ENCODE measurements at places on chromosomes 1 and 21.

GRCh38 chr21:14545906-14546480, at the start of gene SAMSN1:
Gene SAMSN1 (minus strand): TSS chr21:14546315. CDS start chr21:14546261, 54 bp downstream.
- DNase-seq, result no peak

DNA sequence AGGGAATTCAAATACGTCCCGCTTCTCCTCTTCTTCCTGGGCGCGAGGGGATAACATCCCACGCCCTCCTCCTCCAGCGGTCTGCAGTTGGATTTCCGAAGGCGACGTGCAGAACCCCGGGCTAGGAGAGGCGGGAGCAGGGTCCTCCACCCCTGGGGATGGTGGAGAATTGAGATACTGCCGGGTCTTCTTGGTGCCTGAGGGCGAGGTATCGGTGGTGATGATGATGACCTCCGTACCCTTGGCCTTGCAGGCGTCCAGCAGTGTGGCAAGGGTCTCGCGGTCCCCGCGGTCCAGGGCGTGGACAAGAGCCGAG, 3.2 kb upstream of the LIX1L start:
- DNase-seq, result no peak

DNA sequence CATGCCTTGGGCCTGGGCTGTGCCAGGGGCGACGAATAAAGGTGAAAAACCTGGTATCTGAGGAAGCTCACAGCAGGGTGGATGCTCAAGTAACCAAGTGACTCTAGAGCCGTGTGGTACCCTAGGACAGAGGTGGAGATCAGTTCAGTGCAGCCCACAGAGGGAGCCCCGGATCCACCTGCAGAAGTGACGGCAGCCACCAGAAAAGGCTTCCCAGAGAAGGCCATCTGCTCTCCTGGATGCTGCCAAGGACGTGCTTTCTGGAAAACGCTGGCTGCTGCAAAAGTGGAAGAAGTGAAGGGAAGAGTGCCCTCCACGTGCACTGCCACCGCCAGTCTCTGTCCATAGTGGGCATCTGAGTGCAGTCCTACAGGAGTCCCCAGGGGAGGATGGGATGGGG, 27.7 kb downstream of the TMCO4 start:
- DNase-seq, result no peak

GRCh38 chr21:46191257-46191685, 7.0 kb upstream of the SPATC1L start:
- no peak for DNase-seq

DNA sequence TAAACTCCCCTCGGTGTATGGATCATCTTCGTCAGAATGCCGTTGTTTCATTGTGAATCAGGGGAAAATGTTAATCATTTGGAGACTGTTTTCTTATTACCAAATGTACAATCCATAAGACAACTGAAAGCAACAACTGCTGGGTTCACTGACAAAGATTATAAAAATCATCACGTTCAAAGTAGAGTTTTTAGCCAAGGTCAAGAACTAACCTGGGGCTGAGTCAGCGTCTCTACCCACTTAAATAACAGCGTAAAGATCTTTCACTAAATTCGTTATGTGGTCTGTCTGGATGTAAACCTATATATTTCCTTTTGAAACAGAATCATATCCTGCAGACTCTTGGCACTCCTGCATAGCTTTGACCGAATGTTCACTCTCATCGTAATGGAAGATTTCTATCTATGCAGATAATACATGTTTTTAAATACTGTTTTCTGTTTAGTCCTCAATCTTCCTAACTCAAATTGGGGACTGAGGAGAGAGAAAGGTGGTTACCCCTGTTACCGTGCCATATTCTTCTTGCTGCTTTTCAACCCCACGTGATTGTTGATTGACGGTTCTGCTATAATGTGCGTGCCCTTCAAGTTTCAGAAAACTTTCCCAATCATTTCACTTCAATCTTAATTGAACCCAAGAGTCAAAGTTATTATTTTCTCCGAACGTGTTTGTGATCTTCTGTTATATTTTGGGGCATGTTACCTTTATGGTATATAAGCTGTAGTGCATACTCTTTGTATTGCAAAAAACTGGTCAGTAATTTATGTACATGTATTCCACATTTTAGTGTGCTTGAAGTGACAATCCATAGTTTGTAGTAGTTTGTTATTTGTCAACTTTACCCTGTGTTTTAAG, 15.6 kb upstream of the NCMAP start:
- DNase-seq, result no peak

DNA sequence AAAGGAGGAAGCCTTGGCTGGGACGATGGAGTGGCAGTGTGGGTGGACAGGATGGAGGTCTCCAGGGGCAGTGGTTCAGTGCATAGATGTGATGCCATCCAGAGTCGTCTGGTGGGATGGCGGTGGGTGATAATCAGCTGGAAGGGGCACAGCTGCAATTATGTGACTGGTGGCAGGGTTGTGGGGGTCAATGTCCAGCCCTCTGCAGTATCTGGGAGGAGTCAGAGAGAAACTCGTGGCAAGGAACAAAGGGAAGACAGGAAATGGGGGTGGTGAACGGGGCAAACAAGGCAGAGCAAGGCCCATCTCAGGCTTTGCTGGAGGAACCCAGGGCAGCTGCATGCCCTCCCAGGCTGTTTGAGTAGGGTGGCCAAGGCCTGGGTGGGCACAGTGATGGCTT, 118.3 kb upstream of the USP24 start:
- no peak for DNase-seq

DNA sequence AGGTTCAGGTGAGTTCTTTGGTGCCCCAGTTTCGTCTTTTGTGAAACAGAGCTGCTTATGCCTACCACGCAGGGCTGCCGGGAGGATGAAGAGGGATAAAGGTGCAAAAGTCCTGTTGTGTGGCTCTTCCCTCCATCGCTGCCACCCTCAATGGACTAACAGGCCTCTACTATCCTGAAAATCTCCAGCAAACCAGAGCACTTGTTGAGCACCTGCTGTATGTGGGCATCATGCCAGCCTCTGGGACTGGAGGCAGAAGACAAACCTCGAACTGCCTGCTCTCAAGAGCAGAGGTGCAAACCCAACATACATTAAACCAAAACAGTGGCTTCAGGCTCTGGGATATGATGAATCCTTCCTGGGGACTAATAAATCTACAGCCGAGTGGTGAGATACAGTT, 174.1 kb downstream of the ACTL8 start:
- no peak for DNase-seq

- no peak for DNase-seq
Observed at GRCh38 chr1:22485431-22485830, 33.8 kb downstream of the ZBTB40 start.

DNA sequence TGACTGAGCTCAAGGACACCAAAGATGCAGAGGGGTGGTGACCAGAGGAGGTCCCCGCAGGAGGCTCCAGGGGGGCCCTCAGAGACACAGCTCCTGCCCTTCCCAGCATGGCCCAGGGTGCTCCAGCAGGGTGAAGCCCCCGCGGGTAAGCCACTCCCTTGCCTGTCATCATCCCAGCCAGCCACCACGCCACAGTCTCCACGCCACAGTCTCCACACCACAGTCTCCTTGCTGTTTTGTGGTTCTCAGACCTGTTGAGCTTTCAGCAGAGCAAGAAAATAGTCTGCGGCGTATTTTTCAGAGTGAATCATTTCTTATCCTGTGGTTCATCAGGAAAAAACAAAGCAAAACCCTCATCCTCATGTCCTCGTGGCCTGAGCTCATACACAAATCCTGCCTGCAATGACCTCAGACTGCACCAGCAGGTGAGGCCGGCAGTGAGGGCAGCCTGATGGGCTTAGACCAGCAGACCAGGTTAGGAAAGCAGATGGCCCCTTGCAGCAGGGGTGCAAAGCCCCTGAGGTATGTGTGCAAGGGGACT, 25.7 kb upstream of the ABCG1 start:
- no peak for DNase-seq

Measured in HFF-Myc (cell line).